ENCODE measurements at places on chromosomes 1 and 21.

DNA sequence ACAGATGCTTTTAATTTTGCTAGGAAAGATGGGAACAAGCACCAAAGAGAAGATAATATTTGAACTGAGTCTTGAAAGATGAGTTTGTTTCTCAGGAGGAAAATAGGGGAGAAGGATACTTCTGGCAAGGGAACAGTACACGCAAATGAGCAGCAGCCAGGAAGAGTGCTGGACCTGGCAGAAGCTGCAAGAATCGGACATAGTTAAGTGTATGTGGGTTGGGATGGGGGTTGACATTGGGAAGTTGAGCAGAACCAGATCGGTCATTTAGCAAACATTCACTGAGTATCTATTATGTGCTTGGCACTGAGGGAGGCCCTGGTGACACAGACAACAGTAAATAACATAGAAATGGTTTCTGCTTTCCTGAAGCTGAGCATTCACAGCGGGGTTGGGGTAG, 198.8 kb downstream of the PLPP3 start:
- no peak for DNase-seq

DNA sequence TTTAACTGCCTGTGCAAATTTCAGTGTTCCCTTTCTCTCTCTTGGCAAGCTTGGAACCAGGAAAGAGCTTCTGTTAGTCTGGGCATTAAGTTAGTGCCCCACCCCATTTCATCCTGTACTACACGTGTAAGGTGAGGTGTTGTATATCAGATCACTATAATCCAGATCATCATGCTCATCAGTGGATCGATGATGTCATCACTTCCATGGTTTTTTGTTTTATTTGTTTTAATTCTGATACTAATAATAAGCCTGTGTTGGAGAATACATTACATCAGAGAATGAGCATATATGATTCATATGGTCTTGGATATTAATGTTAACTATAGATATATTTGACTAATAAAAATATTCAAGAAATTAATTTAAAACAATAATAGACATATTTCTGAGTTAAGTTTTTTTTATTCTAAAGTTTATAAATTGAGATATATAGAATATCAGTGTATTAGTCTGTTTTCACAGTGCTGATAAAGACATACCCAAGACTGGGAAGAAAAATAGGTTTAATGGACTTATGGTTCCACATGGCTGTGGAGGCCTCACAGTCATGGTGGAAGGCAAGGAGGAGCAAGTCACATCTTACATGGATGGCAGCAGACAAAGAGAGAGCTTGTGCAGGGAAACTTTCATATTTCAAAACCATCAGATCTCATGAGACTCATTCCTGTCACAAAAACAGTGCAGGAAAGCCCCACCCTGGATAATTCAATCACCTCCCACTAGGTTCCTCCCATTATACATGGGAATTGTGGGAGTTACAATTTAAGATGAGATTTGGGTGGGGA, 588.3 kb upstream of the B3GALT2 start:
- DNase-seq, result no peak

- DNase-seq, result peak; percentile 45
Observed at GRCh38 chr1:36924282-36924811, 110.0 kb downstream of the GRIK3 start.

- DNase-seq, result no peak
Observed at GRCh38 chr1:231395076-231395997, 26.8 kb downstream of the EGLN1 start.

GRCh38 chr1:53541761-53542550, 82.8 kb downstream of the DMRTB1 start:
- DNase-seq, result no peak

DNA sequence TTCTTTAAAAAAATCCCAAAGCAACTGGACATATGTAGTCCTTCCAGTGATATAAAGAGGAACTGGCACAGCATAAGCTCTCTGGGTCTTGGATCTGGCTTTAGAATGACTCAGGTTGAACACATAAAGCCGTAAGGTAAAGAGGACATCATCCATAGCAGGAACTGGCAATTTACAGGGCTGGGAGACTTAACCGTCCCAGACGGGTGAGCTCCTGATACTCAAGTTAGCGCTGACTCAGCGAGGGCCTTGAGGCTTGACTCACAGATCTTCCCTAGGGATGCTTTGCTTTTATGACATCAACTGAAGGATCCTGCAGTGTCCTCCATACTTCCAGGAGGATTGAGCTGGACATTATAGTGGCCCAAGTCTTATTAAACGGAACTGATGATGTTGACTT, 154.1 kb downstream of the CLIC6 start:
- DNase-seq, result no peak

Measured in activated naive CD8-positive, alpha-beta T cell treated with anti-CD3 and anti-CD28 coated beads, Interleukin-2, amount 50 U/mL, for 24 hours (primary cell).